Bronchial smooth muscle cell (primary cell): ENCODE measurements at places on chromosomes 7 and 10. TPM values are rescaled to one million over a fixed set of nuclear protein-coding genes. Genes with fewer than 3 reads are reported as not detected.

The LLCFC1 gene
- total RNA-seq = not detected in 2 replicates

The TMUB1 gene
- total RNA-seq = 11.6 and 15.6 TPM in 2 replicates

The BHLHA15 gene
- total RNA-seq = 0.16 TPM in 1 of 2 replicates, not detected in the other

The ZNF212 gene
- 3.3 and 4.6 TPM in 2 replicates for total RNA-seq

The WBP1L gene
- 26.5 and 35.5 TPM in 2 replicates for total RNA-seq

The BMPER gene
- 7.4 and 11.5 TPM in 2 replicates for total RNA-seq

The MMD2 gene
- total RNA-seq = not detected in 2 replicates

The PHKG1 gene
- 0.47 and 1.0 TPM in 2 replicates for total RNA-seq

The GALNT17 gene
- total RNA-seq = not detected in 2 replicates

The NIPSNAP2 gene
- total RNA-seq = 27.3 and 35.6 TPM in 2 replicates

The GIMAP6 gene
- not detected in 2 replicates for total RNA-seq

The GOT1 gene
- 12.8 and 13.7 TPM in 2 replicates for total RNA-seq

The VWDE gene
- under 0.01 and 0.16 TPM in 2 replicates for total RNA-seq

The HECW1 gene
- under 0.01 and 0.79 TPM in 2 replicates for total RNA-seq

The MAP3K8 gene
- total RNA-seq = 6.9 and 7.1 TPM in 2 replicates

The ETV1 gene
- total RNA-seq = 6.6 and 28.7 TPM in 2 replicates

The CACNA2D1 gene
- 29.1 and 33.3 TPM in 2 replicates for total RNA-seq

The PAPOLB gene
- total RNA-seq = under 0.01 TPM in 2 replicates

The SAP25 gene
- 0.16 TPM in 1 of 2 replicates, not detected in the other for total RNA-seq

The OR2A5 gene
- total RNA-seq = not detected in 2 replicates

The PON1 gene
- total RNA-seq = not detected in 2 replicates
